ENCODE measurements at places on chromosomes 11 and 22.

GRCh38 chr11:106986261-106986660 is 32.0 kb downstream of the GUCY1A2 start:
- no peak for DNase-seq

DNA sequence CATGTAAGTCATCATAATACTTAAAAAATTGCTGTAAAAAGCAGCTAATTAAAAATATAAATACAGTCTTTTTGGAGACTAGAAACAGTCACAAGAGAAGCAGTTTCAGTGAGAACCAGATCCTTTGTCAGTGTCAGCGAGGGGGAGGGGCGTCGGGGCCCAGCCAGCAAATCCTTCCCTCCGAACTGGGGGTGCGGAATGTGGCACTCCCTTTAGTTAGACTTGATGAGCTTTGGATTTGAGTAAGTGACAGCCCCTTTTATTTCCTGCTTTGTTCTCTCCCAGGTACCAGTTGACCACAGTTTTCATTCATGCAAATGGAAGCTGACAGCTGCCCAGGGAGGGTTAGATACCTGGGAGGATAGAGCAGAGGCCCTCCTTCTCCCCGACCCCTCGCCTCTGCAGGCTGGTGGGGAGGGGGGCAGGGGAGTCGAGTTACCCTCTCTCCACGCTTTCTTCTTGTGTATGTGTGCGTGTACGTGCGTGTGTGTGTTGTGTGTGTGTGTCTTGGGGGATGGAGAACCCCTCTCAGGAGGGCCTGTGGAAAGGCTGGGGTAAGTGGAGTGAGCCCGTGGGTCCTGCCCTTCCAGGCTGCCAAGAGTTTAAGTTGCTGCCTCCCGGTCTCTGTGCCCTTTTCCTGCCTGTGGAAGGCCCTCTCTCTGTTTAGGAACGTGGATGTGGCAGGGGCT is 38.3 kb downstream of the PTPRJ start:
- no peak for DNase-seq

DNA sequence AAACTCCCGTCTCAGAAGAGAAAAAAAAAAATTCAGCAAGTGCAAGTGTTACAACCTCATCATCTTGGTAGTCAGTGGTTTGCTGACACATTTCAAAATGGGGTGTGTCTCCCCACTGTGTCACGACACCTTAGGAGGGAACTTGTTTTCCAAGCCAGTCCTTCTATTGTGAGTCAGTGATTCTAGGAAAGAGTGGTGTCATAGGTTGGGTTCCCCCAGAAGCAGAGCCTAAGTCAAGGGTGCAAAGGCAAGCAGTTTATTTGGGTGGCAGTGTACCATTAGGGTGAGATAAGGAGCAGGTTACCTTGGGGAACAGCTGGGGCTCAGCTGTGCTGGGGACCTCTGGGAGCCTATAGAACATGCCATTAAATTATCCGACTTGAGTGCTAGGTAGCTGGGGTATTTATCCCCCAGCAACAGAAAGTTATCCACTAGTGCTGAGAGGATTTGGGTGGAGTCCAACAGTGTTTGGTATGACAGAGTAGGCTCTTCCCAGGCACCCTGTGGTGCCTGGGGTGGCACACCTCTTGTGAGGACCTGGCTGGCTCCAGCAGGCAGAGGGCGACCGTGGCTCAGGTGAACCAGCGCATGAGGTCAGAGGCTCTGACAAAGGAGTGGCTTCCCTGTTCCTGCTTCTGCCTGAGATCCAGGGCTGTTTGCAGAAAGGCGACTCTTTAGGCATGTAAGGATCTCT is 41.7 kb downstream of the KIAA1671 start:
- no peak for DNase-seq

GRCh38 chr11:111114091-111114490 is 131.4 kb upstream of the POU2AF2 start:
- DNase-seq = no peak

GRCh38 chr11:122816761-122817520 is 21.4 kb upstream of the CRTAM start:
- no peak for DNase-seq

DNA sequence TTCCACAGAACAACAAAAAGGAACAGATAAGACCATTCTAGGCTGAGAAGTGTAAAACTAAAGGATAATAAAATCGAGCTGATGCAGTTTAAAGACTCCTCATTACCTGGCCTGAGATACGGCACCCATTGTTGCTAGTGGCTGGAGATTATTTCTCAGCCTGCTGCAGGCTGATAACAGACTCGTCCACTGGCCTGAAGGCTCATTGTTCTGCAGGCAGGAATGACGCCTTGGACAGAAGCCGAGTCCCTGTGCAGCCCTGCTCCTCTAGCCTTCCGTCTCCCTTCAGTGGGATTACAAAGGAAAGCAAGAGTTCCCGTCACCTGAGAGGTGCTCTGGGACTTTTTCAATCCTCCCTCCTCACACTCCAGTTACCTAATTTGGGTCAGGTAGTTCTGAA is 1065.3 kb downstream of the OPCML start:
- no peak for DNase-seq
